Activated CD4-positive, alpha-beta T cell treated with anti-CD3 and anti-CD28 coated beads, Interleukin-2, amount 10 ng/mL, durations not matched to agents 24 days and 14 days (primary cell): ENCODE measurements at places on chromosomes 7 and 10. TPM values are rescaled to one million over a fixed set of nuclear protein-coding genes. Genes with fewer than 3 reads are reported as not detected.

PPA1 gene
- 413 and 424 TPM in 2 replicates for total RNA-seq

DNA sequence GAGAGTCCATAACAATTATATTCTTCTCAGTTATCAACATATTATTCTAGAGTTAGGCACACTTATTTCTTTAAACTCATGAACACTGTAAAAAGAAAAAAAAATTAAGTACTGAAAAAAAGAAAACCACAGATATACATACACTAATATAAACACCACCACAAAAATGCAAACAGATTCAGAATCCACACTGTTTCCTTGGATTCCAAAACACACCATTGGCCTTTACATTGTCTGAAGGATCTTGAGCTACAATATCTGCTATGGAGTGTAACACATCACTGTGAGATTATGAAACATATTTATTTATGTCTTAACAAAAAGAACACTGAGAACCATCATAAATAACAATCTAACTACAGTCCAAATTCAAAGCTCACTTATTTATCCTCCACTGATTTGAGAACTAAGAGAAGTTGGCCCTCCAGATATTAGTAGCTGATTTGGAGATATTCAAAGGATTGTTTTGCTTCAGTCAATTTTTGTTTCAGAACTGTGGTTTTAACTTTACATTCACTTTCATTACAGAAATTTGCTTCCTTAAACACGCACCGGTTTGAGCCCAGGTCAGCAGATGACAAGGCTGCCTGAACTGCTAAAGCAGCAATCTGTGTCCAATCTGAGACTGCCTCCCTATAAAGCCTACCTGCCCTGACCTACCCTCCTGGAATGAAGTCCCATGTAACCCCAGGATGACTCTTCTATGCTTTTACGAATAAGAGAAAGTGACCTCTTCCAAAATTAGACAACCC, 47.0 kb upstream of the CDK1 start:
- peak; percentile 85 for DNase-seq

DNA sequence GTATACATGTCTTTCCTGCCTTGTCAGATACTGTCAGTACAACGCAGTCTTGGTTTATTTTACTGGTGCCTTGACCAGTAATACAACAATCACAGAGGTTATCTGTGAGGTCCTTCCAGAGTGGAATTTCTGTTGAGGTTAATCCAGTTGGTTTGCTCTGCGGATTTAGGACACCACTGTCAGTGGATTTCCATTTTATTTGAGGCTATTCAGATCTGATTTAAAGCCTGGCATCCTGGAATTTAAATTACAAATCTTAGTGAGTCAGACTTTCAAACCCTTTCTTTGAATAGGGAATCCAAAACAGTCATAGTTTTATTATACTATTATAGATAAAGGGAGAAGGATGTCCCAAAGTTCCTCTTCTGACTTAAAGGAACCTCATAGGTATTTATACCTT, 40.5 kb downstream of the ANLN start:
- no peak for DNase-seq

- DNase-seq, result no peak
These were observed 117.8 kb upstream of the AKR1E2 start for GRCh38 chr10:4708123-4708759.

- peak; percentile 51 for DNase-seq
These were observed at the start of gene ADAM12 for GRCh38 chr10:126387931-126388911. Gene ADAM12, minus strand, starts transcription at chr10:126388477. Its CDS starts 332 bp downstream, at chr10:126388145.

DNA sequence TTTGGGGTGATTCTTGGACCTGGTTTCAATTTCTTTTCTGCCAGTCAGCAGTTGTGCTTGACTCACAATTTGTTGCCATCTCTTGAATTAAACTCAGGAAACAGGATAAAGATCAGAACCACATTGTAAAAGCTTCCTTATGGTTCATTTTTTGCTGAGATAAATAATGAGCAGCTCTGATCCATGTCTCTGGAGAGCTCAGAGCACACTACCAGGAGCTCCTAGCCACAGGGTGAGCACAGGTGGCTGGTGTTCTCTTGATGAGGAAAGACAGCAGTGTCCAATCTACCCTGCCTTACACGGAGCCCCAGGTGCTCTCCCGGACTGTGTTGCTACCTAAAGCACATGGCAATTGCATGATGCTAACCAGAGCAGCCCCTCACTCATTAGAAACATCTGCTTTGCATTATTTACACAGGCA, 17.2 kb upstream of the FAM170B start:
- DNase-seq, result no peak

GRCh38 chr7:18874880-18875279, 242.6 kb downstream of the TWIST1 start:
- DNase-seq, result no peak

PRKG1 gene
- total RNA-seq, result not detected in 2 replicates

GRCh38 chr7:113986216-113986615, 67.4 kb upstream of the PPP1R3A start:
- no peak for DNase-seq

DNA sequence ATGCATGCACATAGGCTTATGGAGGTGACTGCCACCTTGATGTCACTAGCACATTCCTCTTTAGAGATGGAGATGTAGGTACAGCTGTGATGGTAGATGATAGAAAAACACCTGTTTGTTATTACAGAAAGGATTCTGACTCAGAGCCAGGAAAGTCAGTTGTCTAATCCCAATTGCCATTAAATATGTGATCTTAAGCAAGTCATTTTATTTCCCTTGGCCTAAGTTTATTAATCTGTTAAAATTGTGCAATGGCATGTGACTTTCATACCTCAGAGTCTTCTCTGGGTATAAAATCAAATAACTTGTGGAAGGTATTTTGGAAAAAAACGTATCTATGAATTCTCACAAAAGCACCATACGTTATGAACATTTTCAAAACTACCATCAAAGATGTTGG, 123.9 kb upstream of the BET1 start:
- DNase-seq, result no peak

DNA sequence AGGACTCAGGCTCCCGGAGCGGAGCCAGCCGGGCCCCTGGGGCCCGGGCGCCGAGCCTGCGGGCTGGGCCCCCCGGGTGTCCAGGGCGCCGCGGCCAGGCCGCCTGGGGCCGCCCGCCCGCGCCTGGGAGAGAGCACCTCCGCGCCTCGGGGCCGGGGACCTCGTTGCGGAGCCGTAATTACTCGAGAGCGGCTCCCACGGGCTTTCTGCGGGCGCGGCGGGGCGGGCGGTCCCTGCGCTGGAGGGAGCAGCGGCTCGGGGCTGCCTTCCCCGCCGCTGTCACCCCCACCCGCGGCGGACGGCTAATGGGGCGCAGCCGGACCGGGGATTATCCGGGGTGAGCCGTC, 1.5 kb downstream of the GNB2 start:
- DNase-seq, result no peak

DNA sequence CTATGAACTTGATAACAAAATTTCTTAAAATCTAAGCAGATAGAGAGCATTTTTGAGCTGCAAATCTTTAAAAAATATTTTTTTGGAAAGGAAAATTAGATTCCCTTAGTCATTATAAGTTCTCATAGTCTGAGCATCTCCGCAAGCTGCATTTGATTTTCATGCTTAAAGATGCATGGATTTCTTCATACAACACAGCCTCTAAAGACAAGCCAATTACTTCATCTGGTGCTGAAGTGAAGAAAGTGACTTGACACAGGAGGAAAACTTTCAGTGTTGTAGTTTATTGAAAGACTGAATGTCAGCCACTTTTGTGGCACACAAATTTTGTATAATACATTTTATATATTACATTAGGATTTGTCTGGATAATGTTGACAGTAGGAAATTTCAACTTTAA, 22.5 kb downstream of the SEMA3D start:
- no peak for DNase-seq

- no peak for DNase-seq
These were observed 65.5 kb downstream of the PYROXD2 start for GRCh38 chr10:98349508-98349922.

OR13A1 gene
- not detected in 2 replicates for total RNA-seq

FOXI2 gene
- not detected in 2 replicates for total RNA-seq

GRCh38 chr10:3714531-3714930, 70.5 kb downstream of the KLF6 start:
- DNase-seq, result no peak

SLC39A12 gene
- not detected in 2 replicates for total RNA-seq

DNA sequence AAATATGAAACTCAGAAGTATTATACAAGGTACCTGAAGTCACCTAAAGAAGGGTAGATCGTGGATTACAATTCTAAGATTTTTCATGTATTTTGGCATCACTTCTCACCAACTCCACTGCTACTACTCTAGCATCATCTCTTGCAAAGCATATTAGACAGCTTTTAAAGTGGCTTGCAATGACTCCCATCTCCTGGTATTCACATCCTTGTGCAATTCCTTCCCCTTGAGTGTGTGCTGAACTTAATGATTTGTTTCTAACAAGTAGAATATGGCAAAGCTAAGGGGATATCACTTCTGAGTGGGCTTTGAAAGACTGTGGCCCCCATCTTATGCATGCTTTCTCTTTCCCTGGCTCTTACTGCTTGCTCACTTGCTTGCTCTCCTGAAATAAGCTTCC, 280.2 kb downstream of the SNX13 start:
- DNase-seq, result no peak

HEPACAM2 gene
- not detected in 2 replicates for total RNA-seq

DNA sequence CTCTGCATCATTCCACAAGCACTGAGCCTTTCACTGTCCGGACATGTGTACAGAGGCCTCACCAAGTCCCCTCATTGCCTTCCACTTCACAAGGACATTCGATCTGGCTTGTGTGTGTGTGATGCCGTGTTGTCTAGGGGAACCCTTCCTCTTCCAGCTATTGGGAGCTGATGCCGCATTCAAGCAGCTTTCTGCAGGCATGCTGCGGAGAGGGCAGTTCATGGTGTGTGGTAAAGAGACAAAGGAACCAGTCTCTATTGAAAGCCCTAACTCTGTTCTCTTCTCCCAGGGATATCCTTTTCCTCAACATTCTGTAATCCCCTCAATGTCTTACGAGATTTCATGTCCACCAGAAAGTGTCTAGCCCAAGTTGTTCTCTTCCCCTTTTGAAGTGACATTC, 141.6 kb downstream of the ALOX5 start:
- no peak for DNase-seq

- no peak for DNase-seq
These were observed 158.6 kb downstream of the TMEM178B start for GRCh38 chr7:141232286-141233051.

DNA sequence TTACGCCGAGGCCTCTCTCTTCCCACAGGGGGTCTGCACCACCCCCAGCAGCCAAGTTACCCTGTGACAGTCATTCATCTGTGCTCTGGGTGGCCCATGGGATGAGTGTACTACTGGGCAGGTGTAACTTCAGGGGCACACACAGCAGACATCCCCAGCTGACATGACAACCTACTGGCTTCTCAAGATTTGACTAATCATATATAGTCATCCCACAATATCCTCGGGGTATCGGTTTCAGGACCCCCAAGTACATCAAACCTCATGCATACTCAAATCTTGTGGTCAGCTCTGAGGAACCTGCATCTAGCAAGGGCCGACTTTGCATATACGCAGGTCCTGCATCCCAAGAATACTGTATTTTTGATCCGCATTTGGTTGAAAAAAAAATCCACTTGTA, 336.9 kb upstream of the C7orf33 start:
- DNase-seq, result no peak

GRCh38 chr10:70125918-70126552, 6.6 kb downstream of the AIFM2 start:
- no peak for DNase-seq

DNA sequence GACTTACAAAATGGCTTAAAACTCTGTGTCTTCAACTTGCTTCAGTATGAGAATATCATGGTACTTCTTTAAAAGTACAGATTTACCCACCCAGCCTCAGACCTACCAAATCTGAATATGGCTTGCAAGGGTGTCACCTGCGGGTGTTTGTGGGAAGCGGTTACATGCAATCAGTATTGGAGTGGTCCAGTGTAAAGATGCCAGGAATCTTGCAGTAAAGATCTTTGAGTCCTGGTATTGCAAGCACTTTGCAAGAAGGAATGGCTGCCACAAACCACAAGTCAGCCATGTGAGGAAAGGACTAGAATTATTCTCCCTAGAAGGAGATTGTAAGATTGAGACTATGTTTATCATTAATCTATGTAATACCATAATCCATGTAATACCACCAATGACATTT, 115.1 kb downstream of the PON1 start:
- no peak for DNase-seq

- DNase-seq, result peak; percentile 87
These were observed 10.4 kb upstream of the SMC3 start for GRCh38 chr10:110556969-110557601.

- DNase-seq, result no peak
These were observed 647.9 kb downstream of the CNTNAP2 start for GRCh38 chr7:146764458-146764857.

H2BK1 gene
- 0.83 TPM in 1 of 2 replicates, not detected in the other for total RNA-seq

CALN1 gene
- not detected in 2 replicates for total RNA-seq

GRCh38 chr7:77823787-77824186, 25.2 kb downstream of the PHTF2 start:
- DNase-seq, result no peak

DNA sequence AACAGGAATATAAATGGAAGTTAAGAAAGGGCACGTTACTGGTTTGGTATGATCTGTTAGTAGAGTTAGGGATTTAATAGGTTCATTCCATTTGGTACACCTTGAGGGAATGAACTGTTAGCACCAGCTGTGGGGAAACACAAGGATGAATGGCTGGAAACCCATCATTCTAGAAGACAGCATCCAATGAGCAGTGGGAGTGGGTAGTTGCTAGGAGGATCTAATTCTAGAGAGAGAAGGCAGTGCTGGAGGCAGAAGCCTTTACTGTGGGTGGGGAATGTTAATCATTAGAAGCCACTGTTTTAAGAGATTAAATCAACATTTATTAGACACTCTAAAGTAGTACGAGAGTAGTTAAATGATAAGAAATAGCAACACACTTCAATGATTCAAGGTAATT, 15.5 kb upstream of the GPR15LG start:
- no peak for DNase-seq

DNA sequence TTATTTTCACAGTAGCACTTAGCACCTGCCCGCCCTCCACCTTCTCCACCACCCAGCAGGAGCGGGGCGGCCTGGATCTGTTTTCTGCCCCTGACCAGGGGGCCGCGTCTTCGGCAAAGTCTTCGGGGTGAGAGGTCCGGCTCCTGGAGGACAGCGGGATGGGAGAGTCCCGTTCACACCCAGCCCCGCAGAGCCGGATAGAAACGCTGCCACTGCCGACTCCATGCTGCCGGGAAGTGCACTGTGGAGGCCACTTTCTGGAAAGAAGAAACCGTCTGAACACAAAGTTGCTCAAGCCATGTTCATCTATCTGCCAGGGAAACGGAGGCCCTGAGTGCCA, 14.5 kb upstream of the ZNF273 start:
- DNase-seq, result peak; percentile 62

GRCh38 chr10:112022196-112022595, 161.4 kb downstream of the GPAM start:
- no peak for DNase-seq

ASB10 gene
- not detected in 2 replicates for total RNA-seq

DNA sequence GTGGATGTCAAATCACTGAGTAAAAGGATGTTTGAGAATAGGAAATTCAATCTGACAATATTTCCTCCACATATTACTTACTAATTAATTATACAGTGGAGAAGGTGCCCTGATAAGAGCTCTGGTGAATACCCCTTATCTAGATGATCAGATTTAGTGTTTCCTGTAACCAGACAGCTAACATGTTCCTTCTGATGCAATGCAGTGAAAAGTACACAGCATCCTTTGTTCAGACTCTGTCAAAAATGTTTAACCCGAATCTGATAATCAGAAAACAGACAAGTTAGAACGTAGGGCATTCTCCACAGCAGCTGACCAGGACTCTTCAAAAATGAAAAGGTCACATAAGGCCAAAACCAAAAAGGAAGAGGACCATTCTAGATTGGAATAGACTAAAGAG, 46.2 kb downstream of the WDR11 start:
- DNase-seq, result no peak

FAM24B gene
- 14.2 and 15.2 TPM in 2 replicates for total RNA-seq

WDR37 gene
- total RNA-seq, result 17.4 and 18.1 TPM in 2 replicates
